NCI-H2107 (cell line): ENCODE measurements at places on chromosomes 6 and 20.

- DNase-seq: no peak
Observed at GRCh38 chr6:142355520-142356174, 53.8 kb downstream of the ADGRG6 start.

DNA sequence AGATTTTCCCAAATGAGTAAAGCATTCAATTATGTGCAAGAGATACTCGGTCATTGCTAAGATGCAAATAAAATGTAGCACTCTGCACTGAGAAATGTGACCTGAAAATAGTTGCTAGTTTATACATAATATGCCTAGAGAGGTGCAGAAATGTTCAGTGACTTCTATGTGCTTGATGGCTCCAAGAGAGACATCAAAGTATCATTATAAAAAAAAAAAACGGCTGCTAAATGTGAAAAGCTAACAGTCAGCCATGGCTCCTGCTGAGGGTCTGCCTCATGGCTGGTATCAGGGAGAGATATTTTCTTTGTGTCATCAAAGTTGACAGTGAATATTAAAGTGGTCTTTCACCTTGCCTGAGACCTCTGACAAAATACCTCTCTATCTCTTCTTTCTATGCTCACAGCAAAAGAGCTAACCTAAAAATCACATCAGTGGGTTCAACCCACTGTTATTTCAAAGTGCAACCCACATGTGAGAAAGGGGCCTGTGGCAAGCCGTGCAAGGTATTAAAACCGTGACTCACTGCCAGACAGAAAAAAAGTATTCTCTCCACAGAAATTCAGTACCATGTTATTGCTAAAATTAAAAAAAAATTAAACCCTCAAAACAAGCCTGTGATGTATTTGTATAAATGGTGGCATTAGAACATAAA, 259.0 kb downstream of the HIVEP2 start:
- DNase-seq: no peak

DNA sequence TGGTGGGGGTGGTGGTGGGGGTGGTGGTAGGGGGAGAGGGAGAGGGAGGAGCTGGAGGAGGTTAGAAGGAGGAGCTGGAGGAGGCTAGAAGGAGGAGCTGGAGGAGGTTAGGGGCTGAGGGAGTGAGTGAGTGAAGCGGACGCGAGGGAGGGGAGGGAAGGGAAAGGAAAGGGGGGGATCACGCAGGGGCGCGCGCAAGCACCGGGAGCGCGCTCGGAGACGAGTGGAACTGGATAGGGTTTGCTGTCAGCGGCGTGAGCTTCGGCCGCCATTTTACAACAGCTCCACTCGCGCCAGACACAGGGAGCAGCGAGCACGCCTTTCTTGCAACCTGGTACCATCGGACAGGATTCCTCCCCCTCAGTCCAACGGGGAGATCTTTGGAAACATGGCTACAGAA, 90.5 kb upstream of the FERMT1 start:
- no peak for DNase-seq

- no peak for DNase-seq
Observed at GRCh38 chr20:60883496-60883895, 368.6 kb upstream of the CDH4 start.

- no peak for DNase-seq
Observed at GRCh38 chr6:125170376-125170775, 16.8 kb downstream of the TPD52L1 start.

GRCh38 chr20:951384-952169, 35.4 kb upstream of the ANGPT4 start:
- DNase-seq: no peak

DNA sequence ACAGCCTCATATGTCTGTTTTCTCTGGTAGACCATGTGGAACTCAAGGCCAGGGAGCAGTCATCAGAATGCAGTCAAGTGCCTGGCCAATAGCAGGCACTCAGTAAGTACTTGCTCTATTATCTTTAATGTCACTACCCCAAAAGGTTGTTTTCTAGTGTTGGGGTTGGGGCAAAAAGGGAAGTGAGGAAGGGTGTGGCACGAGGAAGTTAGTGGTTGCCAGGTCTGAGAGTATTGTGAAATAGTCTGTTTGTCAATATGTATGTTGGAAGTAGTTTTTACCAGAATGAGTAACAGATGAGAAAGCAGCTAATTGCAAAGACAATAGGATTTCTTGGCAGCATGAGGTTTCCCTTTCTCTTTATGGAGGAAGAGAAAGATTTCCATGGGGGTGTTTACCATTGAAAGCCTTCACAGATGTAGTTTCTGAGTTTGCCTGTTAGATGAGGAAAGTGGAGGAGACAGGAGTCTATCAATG, 59.5 kb upstream of the ARMH2 start:
- DNase-seq: no peak

DNA sequence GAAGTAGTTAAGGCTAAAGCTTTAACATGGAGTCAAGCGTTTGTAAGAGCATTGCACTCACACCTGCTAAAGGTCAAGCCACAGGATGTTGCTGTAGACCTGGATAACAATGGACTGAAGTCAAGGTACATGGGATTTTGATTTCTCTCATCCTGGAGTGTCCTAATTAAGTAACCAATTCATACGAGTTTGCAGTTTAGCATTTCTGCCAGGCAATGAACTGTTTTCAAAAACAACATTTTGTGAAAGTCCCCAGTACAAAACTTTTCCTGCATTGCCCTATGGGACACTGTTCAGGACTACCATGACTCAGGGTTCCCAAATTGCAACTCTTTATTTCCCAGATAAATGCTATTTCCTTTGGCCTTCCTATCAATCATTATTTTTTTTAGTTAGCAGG, 17.4 kb upstream of the SIRPB1 start:
- no peak for DNase-seq

DNA sequence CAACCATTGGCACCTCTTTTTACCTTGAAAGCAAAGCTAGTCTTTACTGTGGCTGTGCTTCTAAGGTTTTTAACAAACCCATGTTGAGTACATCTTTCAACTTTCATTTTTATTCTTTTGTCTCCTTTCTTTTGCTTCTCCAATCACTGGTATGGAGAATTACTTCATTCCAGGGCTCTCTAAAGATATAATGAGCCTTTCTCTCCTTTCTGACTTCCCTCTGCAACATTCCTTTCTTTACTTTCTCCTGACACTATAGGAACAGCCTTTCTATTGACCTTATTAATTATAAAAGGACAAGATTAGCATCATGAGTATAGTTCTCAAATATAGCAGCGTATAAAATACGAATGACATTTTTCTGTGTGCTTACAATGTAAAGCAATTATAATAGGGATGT, 23.1 kb upstream of the KIAA0408 start:
- DNase-seq: no peak

DNA sequence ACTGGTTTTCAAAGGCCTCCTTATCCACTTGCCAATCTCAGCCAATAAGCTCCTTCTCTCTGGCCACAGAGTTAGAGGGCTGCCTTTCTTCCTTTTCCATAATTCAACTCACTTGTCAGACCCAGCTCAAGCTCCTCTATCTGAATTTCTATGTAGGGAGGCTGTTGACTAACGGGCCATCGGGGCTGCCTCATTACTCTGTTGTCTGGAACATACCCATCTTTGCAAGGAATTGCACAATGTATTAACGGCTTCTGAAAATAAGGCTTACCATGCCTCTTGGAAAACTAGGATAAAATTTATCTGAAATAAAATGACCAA, 28.5 kb upstream of the KIF6 start:
- no peak for DNase-seq

- no peak for DNase-seq
Observed at GRCh38 chr6:54238396-54238795, 69.8 kb upstream of the TINAG start.
